GM23338 (cell line): ENCODE measurements at places on chromosomes 6 and 20.

DNA sequence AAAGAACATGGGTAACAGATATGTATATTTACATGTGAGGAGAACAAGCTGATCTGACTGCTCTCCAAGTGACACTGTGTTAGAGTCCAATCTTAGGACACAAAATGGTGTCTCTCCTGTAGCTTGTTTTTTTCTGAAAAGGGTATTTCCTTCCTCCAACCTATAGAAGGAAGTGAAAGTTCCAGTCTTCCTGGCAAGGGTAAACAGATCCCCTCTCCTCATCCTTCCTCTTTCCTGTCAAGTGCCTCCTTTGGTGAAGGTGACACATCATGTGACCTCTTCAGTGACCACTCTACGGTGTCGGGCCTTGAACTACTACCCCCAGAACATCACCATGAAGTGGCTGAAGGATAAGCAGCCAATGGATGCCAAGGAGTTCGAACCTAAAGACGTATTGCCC, 5.2 kb downstream of the HFE start:
- DNase-seq, result no peak

- DNase-seq, result no peak
Observed at GRCh38 chr6:77535172-77535571, 71.9 kb upstream of the HTR1B start.

- no peak for DNase-seq
Observed at GRCh38 chr6:158784505-158784904, 34.7 kb downstream of the EZR start.

DNA sequence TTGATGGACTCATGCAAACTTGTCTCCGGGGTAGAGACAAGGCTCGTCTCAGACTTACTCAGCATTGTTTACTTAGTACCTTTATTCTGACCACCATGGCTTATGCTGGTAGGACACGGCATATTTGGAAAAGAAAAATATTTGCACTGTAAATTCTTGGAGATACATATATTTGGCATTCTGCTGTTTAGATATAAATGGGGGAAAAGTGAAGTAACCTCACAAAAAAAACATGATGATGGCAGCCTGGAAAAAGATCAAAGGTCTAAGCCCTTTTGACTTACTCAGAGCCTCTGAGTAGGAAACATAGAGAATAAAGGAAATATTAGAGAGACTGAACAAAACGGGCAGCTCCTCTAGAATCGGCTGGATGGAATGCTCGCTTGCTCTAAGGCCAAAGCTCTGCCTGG, 32.5 kb downstream of the PDE10A start:
- no peak for DNase-seq

DNA sequence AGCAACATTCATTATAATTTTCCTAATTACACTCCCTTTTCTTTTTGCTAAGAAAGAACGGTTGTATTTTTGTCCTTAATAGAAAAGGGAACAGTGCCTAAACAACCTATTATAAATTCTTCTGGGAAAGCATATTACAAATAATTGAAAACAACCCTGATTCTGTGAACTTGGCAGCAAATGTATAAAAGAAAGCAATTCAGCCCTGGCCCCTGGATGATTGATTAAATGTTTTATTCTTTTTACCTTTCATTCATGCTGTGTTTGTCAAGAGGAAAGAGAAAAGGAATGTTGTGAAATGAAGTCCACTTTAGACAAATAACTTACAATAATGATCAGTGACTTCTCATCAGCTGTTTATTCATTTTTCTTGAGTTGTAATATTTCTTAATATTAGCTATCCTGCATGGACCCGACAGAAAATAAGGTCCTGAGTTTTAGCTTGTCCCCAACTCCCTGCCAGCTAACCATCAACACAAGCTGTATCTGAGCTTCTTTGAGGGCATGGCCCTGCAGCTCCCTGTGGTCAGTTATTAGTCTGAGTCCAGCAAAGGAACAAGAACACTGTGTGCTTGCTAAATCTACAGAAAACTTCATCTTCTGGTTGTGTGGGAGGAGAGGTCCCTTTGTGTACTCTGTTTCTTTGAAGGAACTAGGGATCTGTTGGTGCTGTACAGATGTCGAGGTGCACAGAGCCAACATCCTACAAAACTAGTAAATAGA, 248.2 kb downstream of the LAMA2 start:
- no peak for DNase-seq

- DNase-seq, result peak; percentile 88
Observed at GRCh38 chr20:32456869-32457478, 98.8 kb downstream of the ASXL1 start.

DNA sequence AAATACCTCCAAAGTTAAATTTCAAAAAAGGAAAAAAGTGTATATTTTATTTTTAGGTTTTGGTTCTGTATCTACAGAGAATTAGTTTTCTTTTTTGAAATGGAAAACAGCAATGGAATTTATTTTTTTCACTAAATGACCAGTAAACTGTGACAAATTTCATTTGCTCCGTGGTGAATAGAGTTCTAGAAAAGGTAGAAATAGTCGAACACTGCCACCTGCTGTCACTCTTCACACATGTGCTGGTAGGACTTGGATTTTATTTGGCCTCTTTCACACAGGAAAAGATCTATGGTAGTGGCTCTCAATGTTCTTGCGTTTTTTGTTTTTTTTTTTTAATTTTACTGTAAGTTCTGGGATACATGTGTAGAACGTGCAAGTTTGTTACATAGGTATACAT, 312.5 kb downstream of the EYA4 start:
- peak; percentile 76 for DNase-seq

DNA sequence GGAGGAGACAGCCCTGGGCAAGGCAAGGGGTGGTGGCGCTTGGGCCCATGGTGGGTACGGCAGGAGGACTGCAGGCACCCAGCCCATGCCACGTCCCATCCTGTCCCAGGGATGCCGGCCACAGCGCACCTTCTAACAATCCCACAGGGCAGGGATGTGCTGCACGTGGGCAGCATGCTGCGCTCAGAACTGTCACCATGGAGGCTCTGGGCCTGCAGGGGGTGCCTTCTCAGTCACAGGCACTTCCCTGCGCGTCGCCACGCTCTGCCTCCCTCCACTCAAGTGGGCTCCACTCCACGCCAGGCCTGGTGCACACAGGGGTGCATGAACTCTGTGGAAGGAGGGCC, 2.4 kb downstream of the CABLES2 start:
- no peak for DNase-seq

GRCh38 chr20:62238569-62239277, 402 bp downstream of the OSBPL2 start:
- DNase-seq, result peak; percentile 61
